Activated naive CD4-positive, alpha-beta T cell (primary cell): ENCODE measurements at places on chromosomes 3 and 15.

- no peak for DNase-seq
Observed at GRCh38 chr3:170098753-170099152, 61.0 kb downstream of the GPR160 start.

DNA sequence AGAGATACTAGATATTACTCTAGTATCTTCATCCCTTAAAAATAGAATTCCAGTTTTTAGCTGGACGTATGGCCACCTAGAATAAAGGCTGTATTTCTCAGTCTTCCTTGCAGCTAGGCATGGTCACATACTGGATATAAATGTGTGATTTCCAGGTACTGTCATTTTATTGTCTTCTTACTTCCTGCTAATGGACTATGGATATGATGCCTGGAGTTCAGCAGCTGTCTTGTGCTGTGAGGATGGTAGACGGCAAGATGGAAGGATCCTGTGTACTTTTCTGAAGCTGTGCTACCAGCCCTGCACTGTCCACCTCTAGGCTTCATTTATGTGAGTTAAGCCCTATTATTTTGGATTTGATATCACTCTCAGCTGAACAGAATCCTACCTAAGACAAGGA is 83.4 kb downstream of the EBLN2 start:
- DNase-seq = no peak

DNA sequence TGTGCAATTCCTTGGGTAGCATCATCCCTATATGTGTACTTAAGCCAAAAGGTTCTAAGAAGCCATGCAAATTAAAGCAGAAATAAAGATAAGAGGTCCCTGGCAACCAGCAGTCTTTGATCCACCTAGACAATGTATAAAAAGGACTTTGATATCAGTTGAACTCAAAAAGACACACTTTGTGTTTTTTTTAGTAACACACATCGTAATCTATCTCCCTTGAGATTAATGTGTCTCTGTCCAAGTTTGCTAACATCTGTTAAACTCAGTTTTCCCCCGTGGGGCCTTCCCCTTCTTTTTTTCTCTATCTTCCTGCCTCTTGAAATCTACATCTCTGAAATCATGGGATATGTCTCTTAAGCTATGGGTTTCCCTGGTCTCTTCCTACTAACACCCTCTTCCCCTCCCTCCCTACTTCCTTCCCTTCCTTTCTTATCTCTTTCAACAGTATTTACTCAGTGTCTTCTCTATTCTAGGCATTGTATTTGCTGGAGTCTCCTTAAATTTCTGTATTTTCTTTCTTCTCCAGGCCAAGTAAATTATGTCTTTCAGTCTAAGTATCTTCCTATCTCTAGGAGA is 27.7 kb downstream of the ALDH1A2 start:
- no peak for DNase-seq

- DNase-seq = no peak
Observed at GRCh38 chr3:24351779-24352469, 142.7 kb downstream of the THRB start.

DNA sequence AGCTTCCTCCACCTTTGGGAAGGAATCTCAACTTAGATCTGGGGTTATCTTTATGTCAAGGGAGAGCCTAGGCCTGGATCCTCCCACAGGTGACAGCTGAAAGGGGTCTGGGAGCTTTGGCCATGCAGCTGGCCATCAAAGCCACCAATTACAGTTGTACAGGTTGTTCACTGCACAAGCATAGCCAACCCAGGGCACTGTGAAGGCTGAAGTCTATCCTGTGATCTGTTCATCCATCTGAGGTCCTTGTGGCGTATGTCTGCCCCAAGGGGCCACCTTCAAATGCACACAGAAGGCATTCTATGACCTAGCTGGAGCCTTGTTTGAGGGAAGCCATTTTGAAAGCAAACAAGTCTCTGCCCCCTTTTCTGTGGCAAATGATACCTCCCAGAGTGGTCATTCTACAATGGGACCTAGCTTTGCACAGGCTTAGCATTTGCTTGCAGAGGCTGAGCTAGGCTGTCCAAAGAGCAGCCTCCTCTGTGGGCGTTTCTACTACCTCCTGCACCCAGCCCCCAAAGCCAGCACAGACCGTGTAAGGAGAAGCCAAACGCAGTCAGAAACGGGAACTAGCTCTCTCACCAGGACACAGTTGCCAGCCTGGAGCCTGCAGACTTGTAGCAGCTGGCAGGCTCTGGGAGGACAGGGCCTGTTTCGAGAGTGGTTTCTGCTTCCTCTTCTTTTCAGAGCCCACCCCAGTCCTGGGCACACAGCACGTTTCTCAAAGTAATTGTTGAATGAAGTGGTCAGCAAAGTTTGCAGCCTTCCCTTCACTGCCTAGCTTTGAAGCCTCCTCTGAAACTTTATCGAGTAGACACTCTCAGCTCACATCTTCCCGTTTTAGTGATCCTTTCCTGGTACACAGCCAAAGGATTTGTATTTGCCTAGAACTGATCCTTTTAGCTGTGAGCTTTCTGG is 157.3 kb upstream of the SMAD3 start:
- DNase-seq = no peak

- DNase-seq = no peak
Observed at GRCh38 chr3:136734382-136735070, 17.7 kb downstream of the STAG1 start.

GRCh38 chr15:27182561-27183110 is 211.7 kb downstream of the GABRG3 start:
- DNase-seq = no peak

- DNase-seq = no peak
Observed at GRCh38 chr15:58053315-58054153, 12.0 kb downstream of the ALDH1A2 start.

DNA sequence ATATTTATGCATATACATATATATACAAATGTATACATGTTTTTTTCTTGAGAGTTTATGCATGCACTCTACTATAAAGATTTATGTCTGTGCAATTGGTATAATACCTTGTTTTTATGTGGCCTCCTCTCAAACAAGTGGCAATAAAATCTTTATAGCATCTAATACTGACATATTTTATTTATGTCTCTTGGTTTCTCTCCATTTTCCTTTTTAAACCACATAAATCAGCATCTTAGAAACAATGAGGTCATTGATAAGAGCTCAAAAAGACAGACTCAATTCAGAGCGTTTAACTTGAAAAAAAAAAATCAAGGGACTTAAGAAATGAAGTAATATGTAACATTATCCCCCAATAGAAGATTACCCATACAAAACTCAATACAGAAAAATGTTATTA is 1442.2 kb upstream of the ALCAM start:
- no peak for DNase-seq

- DNase-seq = no peak
Observed at GRCh38 chr3:59480486-59480995, 430.7 kb upstream of the CFAP20DC start.

- DNase-seq = no peak
Observed at GRCh38 chr3:55505776-55506175, 18.7 kb upstream of the WNT5A start.

- peak; percentile 28 for DNase-seq
Observed at GRCh38 chr3:143970773-143971358, 757 bp upstream of the DIPK2A start.

DNA sequence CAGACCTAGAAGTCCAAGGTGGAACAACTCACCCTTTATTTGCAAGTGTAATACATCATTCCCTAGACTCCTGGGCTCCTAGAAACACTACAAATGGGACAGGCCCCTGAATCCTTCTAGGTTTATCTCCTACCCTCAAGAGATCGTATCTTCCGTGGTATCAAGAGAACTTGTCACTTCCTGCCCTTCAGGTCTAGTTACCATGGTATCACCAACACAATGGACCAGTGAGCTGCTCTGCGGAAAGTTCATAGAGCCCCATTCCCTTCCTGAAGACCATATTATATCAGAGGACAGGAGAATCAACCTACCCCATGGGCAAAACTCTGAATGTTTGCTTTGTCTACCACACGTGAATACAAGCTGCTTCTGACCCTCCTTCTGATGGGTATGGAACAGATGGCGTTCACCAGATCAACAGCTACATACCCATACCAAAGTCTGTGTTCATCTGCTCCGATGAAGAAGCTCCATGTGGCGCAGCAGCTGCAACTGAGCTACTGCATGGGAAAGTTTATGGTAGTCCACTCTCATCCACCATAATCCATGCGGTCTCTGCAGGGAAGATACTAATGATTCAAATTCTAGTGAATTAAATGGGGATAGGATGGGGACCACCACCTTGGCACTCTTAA is 84.6 kb upstream of the KLF13 start:
- DNase-seq = no peak

GRCh38 chr3:163809540-163809993 is 1268.7 kb downstream of the SI start:
- DNase-seq = no peak

- DNase-seq = no peak
Observed at GRCh38 chr15:31102039-31102321, 455 bp upstream of the TRPM1 start.

DNA sequence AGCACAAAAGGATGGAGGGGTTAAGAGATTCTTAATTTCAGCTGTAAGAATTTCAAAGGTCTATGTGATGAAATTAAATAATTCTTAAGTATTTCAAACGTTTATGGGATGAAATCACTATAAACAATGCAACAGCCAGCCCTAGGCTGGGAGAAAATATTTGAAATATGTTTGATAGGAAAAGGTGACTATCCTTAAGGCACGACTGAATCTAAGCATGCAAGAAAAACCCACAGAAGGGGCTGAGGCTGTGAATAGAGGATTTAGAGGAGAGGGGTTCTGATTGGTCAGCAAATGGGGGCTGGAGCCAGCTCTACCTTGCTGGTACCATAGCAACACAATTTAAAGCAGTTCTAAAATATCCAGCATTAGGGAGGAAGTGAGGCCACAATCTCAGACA is 220.8 kb upstream of the ATP10A start:
- DNase-seq = no peak

DNA sequence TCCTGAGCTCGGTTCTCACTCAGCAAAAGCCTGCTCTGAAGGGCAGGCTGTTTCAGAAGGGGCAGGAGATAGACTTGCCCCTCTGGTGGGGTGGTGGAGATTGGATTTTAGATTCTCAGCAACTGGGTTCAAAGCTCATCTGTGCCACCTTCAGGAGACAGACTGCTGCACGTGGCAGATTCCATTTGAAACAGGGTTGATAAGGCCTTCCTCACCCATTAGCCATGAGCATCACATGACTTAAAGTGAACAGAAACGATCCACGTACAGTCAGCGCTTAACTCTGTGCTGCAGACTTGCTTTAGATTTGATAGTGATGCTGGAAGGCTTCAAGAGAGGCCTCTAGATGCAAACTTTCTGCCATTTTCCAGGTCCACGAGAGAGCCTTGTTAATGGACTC is 35.0 kb upstream of the MGLL start:
- no peak for DNase-seq

- no peak for DNase-seq
Observed at GRCh38 chr3:97417-98258, 98.9 kb upstream of the CHL1 start.

DNA sequence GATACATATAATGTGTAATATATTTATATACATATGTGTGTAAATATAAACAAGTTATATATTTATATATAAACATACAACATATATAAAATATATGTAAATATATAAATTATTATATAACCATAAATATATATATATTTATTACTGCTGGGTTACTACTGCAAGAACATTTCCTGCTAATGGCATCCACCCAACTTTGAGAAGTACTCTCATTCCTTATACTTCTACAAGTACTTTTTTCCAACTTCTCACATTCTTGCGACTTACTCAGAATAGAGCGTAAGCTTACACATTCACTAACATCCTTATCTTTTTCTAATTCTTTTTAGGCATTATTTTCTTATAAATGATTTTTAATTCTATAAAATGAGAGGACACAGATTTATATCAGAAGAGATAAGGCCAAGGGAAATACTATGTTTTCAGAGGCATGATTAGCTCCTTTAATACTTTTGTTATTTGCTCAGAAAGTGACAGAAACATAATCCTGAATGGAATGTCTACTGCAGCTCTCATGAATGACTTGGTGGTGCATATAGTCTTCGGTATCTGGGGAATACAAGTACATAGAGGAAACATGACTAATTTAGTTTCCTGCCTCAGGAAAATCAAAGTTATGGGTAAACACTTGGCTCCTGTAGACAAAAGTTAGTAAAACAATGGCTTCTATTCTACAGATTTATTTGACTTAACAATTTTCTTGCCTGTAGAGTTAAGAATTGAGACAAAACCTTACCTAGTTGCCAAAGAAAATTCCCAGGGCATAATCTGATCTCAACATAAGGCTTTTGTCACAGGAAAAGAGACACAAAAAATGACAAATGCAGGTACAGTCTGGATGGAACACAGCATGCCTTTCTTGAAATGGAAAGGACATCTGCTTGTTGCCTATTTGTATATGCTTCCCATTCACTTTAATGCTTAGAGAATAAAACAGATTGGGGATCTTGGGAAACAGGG is 453.9 kb downstream of the SQOR start:
- no peak for DNase-seq

DNA sequence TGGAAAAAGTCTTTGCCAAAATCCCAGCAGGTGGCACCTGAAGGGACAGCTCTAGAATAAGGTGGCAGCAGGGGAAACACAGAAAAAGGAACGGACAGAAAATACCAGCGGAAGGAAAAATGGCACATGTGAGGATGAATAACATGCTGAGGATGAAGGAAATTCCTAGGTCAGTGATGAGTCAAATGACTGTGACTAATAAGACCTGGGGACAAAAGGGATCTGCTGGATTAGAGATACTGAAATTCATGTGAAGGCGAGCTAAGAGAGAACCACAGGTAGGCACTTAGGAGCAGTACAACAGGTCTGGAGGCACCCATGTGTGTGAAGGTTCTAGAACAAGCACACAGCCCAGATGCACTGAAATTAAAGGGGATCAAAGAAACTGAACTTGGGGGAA is 482.5 kb downstream of the FOXP1 start:
- DNase-seq = no peak

DNA sequence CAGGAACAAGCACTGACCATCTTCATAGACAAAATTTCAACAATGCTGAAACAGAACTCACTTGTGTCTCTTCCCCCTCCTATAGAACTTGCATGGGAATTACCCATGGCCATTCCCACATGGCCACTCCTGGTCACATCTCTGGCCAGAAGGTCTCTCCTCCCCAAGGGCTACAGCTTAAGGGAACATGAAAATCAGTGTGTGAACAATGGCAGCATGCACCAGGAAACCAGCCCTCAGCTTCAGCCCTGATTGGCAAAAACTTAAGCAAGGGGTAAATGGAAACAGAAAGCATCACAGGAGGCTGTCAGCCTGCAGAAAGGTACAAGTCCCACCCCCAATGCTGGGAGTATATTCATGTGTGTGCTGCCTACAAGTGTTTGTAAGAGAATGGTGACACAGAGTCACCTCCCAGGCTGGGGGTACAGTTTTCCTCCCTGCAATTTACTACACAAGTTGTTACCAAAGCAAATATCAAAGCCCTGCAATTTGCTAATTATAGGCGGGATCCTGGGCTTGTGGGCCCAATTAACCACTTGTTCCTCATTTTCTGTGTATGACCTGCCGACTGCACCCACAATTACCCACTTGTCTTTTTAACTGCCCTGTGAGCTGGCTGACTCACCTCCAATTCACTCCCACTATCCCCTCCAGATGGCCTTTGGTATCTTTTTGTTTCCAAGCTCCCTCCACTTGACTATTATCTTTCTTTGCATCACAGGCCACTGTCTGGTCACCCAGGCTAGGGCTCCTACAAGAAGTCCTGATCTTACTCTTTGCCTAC is 84.4 kb upstream of the HES1 start:
- DNase-seq = no peak

GRCh38 chr15:41304149-41304770 is 28.1 kb downstream of the OIP5 start:
- no peak for DNase-seq

- no peak for DNase-seq
Observed at GRCh38 chr3:128554100-128554464, 61.1 kb upstream of the GATA2 start.

- no peak for DNase-seq
Observed at GRCh38 chr3:49466085-49466484, 4.0 kb upstream of the DAG1 start.
